ENCODE measurements at places on chromosomes 13 and 19. TPM values are rescaled to one million over a fixed set of nuclear protein-coding genes. Genes with fewer than 3 reads are reported as not detected.
A peak's percentile ranks its signal among the peaks of the same experiment; 100 is the strongest.

SBK2 gene
- total RNA-seq, result 3.3 TPM

SIAH3 gene
- total RNA-seq, result not detected

- DNase-seq, result no peak
These were observed 543.0 kb downstream of the GPC6 start for GRCh38 chr13:93769607-93770006.

DNA sequence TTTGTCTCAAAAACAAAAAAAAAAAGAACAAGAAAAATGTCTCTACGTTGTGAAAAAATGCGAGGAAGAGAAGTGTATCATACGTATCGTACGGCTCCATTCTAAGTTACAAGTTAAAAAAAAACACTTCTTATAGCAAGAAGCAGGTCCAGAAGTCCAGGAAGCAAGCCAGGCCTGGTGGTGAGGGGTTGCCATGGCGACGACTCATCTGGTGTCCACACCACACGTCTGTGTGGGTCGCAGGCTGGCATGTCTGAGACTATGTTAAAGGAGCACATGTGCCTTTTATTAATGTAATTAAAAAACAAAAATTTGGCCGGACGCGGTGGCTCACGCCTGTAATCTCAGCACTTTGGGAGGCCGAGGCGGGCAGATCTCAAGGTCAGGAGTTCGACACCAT, 5.9 kb downstream of the MED16 start:
- peak; percentile 46 for DNase-seq

- no peak for DNase-seq
These were observed 64.1 kb downstream of the KLF12 start for GRCh38 chr13:74070065-74070464.

DNA sequence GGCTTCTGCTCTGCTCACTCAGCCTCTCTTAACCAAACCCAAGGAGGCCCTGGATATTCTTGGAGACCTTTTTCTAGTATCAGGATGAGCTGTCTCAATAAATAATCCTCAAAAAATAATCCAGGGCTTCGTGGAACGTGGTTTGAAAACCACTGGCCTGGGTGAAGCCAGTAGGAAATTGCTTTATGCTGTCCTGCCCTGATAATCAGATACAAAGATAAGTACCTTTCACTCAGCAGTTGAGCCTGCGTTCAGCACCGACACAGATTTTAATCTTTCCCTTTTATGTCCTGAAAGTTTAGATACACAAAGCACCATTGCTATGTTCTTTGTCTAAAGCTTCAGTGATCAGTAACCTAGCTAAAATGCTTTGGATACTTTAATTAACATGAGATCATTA, 460.0 kb downstream of the RFC3 start:
- DNase-seq, result no peak

- DNase-seq, result no peak
These were observed 105.6 kb downstream of the SLC7A1 start for GRCh38 chr13:29489650-29490560.

GRCh38 chr19:1809678-1810077, 2.4 kb downstream of the ATP8B3 start:
- DNase-seq, result no peak

DNA sequence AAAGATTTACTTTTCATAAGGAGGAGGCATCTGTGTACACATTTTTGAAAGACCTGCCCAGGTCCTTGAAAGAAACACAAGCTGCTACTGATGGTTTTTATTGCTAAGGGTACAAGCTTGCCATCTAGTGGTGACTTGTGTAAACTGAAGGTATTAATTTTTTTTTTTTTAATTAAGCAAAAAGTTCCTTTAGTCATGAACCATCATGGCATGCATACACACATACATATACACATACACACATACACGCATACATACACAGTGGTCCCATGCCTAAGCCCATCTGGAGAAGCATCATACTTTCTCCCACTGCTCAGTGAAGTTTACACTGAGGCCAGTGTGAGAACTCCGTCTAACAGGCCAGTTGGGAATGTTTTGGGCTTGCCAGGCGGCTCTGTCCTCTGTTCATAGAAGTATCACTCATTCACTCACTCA, 312.5 kb downstream of the DCLK1 start:
- DNase-seq, result no peak
